Renal cortex interstitium (tissue), 15 donors: ENCODE measurements at places on chromosomes 6 and 20. TPM values are rescaled to one million over a fixed set of nuclear protein-coding genes. Genes with fewer than 3 reads are reported as not detected.

GRCh38 chr20:63402860-63403220 is 41.7 kb upstream of the CHRNA4 start:
- DNase-seq: no peak

DNA sequence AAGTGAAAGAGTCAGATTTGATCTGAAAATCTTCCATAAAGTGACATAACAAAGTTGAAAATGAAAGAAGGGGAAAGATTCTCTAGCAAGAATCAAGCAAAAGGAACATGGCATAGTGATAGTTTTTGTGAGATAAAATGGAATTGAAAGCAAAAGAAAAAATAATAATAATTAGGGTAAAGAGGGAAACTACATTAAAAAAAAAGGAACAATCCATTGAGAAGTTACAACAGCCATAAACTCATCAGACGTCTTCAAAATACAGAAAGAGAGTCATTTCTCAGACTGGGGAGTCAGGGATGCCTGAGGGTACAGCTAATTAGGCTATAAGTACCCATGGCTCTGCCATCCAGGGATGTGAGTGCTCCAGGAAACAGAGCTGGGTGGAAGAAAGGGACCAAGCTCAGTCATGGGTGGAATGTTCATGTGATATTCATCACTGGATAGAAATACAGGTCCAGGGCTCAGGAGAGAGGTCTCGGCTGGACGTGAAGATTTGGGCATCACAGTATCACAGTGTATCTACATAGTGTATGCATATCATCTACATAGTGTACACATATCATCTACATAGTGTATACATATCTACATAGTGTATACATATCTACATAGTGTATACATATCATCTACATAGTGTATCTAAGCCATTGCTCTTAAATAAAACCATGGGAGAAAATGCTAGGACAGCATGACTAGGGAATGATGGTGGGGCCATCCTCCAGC is 29.4 kb downstream of the DUSP22 start:
- no peak for DNase-seq

- no peak for DNase-seq
Measured at GRCh38 chr20:57435498-57436222, 44.5 kb downstream of the RBM38 start.

- DNase-seq: peak; percentile 88
Measured at GRCh38 chr6:146543211-146543939, at the start of gene RAB32. Gene RAB32 (plus strand): TSS chr6:146543833. CDS start chr6:146543872, 39 bp downstream.

DNA sequence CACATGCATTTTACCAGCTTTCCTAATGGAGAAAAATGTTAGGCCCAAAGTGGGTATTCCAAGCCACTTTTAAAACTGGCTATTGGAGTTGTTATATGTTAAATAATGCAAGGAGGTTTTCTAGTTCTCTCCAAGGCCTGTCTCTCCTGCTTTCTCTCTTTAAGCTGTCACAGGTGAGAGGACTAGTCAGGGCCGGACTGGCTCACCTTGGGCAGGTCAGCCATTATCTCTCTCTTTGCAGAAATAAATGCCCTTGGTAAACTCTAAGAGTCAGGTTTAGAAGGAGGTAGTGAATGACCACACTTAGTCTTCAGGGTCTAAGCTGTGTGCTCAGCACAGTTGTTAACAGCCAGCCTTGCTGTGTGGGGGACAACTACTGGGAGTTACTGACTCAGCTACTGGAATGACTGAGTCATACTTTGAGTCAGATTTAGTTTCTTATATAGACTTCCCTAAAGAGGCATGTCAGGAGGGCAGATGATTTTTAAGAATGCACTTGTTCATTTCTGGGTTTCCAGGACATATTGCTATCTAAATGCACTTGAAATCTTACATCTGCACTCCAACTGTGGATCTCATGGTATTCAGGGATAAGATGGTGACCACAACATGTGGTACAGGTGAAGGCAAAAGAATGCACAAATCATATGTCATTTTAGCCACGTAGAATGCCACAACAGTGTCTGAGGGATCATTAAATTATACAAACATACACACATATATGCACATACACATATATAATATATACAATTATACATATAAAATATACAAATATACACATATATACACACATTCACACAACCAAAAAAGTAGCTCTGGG is 719.4 kb downstream of the EPM2A start:
- DNase-seq: no peak

GRCh38 chr20:23456409-23456808 is 3.7 kb upstream of the CST11 start:
- no peak for DNase-seq

DNA sequence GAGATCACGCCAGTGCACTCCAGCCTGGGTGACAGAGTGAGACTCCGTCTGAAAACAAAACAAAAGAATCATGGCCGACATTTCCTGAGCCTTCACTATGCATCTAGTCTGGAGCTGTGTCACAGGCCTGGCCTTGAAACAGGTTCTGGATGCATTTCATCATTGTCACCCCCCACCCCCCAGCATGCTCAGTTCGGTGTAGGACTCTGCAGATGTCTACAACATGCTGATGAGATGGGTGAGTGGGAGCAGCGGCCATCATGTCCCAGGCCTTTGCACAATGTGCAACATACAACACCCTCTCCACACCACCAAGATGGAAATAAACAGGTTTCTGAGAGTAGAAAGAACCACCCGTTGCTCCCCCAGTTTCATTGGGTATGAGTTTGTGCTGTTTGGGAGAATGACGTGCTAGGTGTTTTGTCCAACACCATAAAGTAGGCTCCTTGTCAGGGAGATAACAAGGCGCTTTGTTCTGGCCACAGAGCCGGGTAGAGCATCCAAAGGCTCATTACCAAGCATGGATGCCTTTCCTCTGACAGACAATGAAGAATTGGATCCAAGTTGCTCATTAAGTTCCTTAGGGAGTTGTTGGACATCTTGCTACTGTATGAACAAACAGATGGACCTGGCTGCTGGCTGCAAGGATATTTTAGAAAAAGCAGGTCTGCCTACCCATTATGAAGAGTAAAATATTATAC is 22.1 kb downstream of the SNHG17 start:
- DNase-seq: no peak

DNA sequence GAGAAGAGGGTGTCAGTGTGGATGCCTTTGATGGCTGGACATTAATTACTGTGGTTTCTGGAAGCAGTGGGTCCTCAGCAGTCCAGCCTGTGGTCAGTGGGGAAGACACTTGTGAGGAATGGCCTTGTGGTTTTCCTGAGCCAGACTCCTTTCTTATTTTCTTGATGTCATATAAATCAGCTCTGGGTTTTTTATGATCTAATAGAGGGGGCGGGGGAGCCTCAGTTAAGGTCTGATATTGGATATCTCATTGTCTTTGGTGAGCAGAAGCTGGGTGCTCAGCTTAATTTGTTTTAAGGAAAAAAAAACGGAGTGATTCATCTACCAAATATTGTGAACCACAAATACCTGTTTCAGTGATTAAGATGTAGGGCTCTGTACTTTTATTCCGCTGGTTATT is 62.1 kb downstream of the OTOR start:
- no peak for DNase-seq

DNA sequence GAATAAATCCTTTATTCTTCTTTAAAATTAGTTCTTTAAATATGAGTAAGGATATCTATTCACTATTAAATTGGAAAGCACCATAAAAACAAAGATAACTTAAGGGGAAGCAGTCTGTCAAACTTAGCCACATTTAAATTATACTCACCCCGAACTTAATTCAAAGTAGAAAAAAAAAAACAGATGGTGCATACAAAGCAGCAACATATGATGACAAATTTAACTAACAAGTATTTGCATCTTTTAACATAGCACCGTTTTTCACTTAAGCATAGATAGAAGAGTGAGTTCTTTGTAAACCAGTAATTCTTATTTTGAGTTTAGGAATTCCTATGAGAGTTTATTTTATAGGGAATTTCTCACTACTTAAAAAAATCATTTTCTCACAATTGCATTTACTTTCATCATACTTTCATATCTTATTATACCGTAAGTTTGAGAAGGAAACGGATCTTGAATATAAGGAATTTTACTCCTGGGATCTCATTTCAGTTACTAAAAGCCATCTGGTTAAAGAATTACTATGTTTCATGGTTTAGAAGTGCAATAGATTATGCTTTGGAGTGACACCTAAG is 828.2 kb upstream of the MAP3K7 start:
- no peak for DNase-seq

DNA sequence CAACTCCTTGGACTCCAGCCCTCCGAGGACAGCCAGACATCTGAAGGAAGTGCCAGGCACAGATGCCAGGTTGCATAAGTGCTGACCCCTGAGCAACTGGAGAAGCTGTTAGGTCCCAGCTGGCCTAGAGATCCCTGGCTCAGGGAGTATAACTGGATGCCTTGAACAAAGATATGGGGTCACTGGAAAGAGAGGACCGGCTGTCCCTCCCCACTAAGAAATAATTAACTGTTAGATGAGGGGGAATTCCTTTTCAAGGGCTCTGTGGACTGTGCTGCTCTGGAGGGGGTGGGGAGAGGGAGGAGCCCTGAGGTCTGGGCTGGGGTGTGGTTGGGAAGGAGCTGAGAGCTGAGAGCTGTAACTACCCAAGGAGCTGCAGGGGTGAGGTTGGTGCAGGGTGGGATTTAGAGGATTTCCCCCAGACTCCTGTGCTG is 39.6 kb downstream of the HLA-F start:
- no peak for DNase-seq

Gene GABRR1
- 2.9 TPM for polyA plus RNA-seq

Gene TMEM200A
- 31.2 TPM for polyA plus RNA-seq

Gene AGPAT1
- polyA plus RNA-seq: 94.6 TPM

Gene PTK6
- 0.56 TPM for polyA plus RNA-seq

Gene ALDH5A1
- 30.6 TPM for polyA plus RNA-seq

Gene PRDM13
- polyA plus RNA-seq: not detected
